ENCODE measurements at places on chromosomes 11 and 22.
A peak's percentile ranks its signal among the peaks of the same experiment; 100 is the strongest.

- no peak for DNase-seq
These were observed 7.5 kb upstream of the RAG2 start for GRCh38 chr11:36605221-36606216.

- DNase-seq = no peak
These were observed 47.4 kb downstream of the IGLL1 start for GRCh38 chr22:23532731-23533130.

DNA sequence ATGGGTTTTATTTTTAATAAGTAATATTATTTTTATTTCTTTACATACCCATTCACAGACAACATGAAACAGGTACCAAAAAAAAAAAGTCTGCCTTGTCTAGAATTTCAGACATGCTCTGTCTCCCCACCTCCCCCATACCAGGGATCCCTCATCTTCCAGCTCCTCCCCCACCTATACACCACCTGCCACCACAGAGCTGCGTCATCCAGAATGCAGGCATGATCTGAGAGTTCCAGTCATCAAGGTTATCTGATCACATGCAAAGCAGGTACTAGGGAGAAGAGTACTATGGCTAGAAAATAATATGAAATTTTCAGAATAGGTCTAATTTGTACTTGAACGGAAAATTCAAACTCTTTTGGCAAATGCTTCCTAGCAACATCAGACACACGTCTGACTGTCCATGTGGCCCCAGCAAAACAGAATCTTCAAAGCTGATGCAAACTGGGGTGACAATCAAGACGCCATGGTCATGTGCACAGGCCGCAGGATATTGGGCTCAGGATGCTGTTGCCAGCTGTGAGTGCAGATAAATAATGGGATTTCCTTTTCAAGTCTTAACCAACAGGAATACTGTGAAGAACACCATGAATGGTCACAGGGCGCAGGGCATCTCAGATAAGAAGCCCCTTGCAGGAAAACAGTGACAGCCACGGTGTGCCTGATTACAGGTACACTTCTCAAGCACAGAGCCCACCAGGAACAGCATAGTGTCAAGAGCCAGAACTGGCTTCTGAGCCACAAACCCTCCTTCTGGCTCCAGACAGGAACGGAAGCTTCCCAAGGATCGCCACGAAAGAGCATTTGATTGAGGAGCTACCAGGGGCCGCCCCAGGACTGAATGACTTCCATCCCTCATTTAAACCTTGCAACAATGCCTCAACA is 169.5 kb downstream of the EFCAB6 start:
- DNase-seq = no peak

- DNase-seq = no peak
These were observed 8.5 kb upstream of the CYTH4 start for GRCh38 chr22:37273846-37274225.

GRCh38 chr11:65429724-65430405 is 7.3 kb downstream of the NEAT1 start:
- DNase-seq = no peak

DNA sequence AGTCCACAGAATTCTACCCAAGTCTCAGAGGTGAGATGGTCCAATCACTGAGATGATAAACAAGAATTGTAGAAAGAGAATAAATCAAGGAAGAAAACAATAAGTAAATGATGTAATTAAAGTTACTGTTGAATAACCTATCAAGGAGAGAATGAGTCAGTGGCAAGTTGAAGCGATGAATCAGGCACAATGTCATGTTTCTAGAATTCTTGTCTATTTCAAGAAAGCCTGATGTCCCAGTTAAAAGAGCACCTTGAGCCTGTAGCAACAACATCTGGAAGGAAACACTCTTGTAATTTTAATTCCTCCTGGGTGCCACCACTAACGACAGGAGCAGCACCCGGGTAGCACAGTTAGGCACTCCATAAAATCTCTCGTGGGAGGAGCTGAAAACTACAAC is 67.9 kb upstream of the SLC35C1 start:
- DNase-seq = no peak

DNA sequence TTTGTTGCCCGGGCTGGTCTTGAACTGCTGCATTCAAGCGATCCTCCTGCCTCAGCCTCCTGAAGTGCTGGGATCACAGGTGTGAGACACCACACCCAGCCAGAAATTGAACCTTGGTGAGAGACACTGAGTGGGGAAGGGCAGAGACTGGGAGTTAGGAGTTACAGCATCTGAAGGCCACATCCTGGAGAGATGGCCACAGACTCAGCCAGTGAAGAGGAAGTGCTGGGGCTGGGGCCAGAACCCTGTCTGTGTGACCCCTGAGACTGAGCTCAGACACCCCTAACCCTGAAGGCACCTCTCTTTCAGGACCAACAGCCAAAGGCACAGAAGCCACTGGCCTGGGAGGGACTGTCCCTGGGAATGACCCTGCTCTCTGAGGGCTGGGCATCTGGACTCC is 33.8 kb downstream of the TXN2 start:
- DNase-seq = no peak

- DNase-seq = no peak
These were observed 69.1 kb upstream of the PPARA start for GRCh38 chr22:46081036-46081830.

DNA sequence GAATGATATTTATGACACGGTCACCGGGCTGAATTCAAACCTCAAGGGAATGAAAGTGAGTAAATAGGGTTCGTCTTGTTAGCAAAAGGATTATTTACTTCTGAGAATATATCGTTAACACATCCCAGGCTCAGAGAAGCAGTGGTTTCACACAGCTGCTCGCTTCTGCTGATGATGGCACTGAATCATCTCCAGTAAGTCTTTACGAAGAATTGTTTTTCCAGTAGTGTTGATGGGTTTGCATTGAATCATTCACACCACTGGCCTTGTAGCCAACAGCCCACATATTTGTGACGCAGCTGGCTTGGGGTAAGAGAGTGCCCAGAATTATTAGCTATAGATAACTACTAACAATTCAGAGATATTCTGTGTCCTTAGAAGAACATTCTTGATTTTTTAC is 236.3 kb downstream of the CADM1 start:
- no peak for DNase-seq

- no peak for DNase-seq
These were observed 104.5 kb upstream of the RAG2 start for GRCh38 chr11:36702330-36703054.

DNA sequence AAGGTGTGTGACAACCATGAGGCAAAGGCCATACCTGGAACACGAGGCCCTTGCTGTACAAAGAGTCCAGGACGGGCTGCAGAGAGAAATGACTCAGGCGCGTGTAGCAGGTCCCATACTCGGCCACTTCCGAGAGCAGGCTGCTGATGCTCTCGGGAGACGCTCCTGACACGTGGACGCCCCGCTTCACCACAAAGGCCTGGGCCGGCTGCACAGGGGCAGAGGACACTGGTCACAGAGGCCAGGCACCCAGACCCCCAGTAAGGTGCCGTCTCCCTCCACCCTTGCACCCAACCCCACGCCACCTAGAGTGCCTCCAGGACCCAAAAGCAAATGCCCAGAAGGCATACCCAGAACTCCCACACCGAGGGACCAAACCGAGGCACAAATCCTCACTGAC is 15.5 kb downstream of the TUBGCP6 start:
- no peak for DNase-seq

- DNase-seq = no peak
These were observed 1259.5 kb downstream of the TBC1D22A start for GRCh38 chr22:48021991-48022401.

DNA sequence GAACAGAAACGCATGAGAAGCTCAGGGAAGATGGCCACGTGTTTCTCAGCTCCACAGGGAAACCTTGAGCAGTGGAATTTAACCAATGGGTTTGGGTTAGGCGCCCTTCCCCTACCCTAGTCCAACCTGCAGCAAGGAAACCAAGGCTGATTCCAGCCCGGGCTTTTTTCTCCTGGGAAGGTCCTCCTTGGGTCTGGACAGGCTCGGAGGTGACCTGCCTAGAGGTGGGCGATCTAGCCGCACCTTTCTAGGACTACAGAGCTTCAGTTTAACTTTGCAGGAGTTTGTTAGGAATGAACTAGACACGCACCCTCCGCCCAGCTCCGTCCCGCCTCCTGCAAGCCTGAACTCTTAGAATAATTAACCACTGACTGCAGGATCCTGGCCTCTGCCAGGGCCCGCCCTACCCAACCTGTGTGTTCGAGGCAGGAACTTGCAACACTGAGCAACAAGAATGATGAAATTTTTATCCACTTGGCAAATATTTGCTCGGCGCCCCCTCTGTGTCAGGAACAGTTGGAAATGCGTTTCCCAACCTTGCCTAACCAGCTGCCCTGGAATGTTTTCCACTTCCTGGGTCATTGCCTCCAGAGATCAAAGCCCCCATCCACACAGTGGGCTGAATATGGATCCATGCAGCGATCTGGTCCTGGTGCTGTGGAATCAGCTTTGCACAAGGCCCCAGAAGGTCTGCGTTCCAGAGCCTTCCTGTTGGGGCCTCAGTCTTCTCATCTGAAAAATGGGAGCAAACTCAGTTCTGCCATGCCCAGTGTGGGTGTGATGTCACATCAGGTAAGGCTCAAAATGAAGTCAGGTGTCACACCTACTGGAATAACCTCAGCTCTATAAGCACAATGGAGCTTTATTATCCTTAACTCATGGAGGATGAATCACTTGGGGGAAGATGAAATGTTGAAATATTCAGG is 13.3 kb downstream of the MPST start:
- no peak for DNase-seq

DNA sequence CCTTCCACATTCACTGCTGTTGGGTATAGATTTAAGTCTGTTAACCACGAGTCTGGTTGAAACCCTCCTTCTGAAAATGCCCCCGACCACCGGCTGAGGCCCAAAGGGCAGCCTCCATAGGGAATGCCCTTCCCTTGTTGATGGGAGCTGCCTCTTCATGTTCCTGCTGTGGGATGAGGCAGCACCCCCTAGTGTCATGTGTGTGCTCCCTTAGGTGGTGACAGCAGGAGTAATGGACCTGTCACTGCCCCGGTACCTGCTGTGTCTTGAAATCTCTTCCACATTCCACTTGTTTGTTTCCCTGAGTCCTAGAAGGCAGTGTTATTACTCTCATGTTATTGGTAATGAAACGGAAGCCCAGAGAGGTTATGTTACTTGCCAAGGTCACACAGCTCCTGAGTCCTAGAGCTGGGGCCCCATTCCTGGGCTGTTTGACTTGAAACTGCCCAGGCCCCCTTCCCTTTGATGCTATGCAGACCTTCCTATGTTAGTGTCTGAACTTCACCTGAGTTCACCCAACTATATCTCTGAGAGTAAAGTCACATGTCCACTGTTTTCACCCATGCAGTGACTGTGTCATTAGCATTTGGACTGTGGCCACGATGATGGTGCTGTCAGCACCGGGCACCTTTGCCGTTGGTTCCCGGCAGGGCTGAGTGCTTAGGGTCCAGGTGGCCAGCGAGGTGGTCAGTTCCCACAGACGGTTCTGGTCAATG is 234.3 kb downstream of the TBC1D22A start:
- no peak for DNase-seq

GRCh38 chr11:63512816-63513215 is 6.9 kb downstream of the LGALS12 start:
- DNase-seq = no peak

DNA sequence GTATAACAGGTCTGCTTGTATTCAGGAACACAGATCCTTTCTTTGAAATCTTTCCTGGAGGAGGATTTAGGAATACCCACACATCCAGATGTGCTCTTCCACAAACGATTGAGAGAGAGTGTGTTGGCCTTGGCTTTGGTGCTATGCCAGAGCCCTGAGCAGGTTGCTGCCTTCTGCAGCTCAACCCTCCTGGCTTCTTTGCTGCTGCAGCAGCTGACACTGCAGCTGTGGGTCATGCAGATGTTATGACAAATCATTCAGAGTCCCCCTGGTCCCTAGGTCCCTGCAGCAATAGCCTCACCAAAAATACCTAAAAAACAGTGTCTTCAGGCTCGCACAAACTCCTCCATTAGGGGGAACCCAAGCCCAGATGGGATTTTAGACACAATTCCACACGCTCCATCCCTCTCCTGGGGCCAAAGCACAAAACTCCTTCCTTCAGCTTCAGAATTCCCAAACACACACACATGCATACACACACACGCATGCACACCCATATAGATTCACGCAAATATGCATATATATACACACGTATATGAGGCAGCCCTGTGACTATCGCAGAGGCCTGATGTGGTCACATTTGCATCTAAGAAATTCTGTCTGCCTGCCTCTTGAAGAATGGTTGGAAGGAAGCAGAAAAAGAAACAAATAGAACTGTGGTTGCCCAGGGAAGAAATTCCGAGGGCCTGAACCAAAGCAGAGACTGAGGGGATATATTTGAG is 35.4 kb downstream of the SLN start:
- no peak for DNase-seq

GRCh38 chr11:96506953-96507354 is 117.1 kb downstream of the JRKL start:
- DNase-seq = no peak

DNA sequence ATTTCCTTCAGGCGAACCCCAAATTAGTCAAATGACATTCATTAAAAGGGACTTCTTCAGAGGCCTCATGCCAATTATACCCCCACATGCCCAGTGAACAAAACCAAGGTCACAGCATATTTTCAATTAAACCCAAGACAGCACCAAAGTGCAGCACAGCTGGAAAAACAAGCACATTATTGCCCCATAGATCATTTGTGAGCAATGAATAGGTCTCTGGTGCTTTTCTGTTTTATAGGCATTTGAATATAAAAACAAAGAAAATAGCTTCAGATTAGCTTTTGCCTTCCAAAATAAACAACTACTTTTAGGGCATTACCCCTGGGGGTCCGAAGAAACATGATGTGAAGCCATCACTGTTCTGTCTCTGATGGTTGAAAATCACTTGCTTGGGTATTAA is 1319.9 kb downstream of the LRRC4C start:
- no peak for DNase-seq

GRCh38 chr11:72220696-72221363 is 3.7 kb upstream of the INPPL1 start:
- no peak for DNase-seq

- no peak for DNase-seq
These were observed 61.1 kb downstream of the LINC01488 start for GRCh38 chr11:69542314-69543168.

GRCh38 chr11:47940904-47941649 is 39.3 kb upstream of the PTPRJ start:
- DNase-seq = no peak

- DNase-seq = no peak
These were observed 11.3 kb downstream of the FJX1 start for GRCh38 chr11:35629511-35629910.

GRCh38 chr11:34823639-34824038 is 92.5 kb downstream of the APIP start:
- DNase-seq = no peak

DNA sequence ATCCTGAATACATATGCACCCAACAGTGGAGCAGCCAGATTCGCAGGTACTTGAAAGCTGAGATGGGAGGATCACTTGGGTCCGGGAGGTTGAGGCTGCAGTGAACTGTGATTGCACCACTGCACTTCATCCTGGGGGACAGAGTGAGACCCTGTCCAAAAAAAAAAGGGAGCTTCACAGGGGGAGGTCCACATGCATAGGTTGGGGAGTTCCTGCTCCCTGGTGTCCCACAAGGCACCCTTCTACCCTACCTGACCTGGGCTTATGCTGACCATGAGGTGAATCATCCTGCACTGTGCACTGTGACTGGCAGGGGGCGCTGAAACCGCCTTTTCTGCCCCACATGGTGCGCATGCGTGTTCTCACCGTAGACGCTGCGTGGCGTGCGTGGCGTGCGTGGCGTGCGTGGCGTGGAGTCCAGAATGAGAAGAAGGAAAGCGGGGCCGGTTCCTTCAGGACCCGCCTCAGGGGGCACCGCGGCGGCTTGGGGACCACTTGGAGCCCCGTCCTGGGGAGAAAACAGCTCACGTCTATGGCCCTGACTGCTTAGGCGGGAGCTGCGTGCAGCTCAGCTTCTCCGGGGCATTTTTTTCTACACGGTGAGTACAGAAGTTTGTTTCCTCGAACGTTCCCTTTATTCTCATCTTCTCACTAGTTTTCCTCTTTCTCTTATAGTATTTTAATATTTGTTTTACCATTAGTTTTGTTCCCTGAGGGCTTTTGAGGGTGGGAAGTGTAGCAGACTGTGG is 116.6 kb upstream of the GRK3 start:
- DNase-seq = peak; percentile 78

Measured in stimulated activated CD8-positive, alpha-beta memory T cell treated with anti-CD3 and anti-CD28 coated beads, Interleukin-12 subunit alpha, Interleukin-12 subunit beta, amount 100 ng/mL, for 4 hours (primary cell).